ENCODE measurements at places on chromosomes 1 and 21. TPM values are rescaled to one million over a fixed set of nuclear protein-coding genes. Genes with fewer than 3 reads are reported as not detected.

The KRTAP19-3 gene
- total RNA-seq = not detected

The NECTIN4 gene
- 18.6 TPM for total RNA-seq

The SPATA21 gene
- total RNA-seq = not detected

The DISC1 gene
- 6.7 TPM for total RNA-seq

The NBPF20 gene
- total RNA-seq = 1.4 TPM

The MYCL gene
- 14.5 TPM for total RNA-seq

- DNase-seq = no peak
Measured at GRCh38 chr1:169044296-169044695, 62.2 kb upstream of the ATP1B1 start.

DNA sequence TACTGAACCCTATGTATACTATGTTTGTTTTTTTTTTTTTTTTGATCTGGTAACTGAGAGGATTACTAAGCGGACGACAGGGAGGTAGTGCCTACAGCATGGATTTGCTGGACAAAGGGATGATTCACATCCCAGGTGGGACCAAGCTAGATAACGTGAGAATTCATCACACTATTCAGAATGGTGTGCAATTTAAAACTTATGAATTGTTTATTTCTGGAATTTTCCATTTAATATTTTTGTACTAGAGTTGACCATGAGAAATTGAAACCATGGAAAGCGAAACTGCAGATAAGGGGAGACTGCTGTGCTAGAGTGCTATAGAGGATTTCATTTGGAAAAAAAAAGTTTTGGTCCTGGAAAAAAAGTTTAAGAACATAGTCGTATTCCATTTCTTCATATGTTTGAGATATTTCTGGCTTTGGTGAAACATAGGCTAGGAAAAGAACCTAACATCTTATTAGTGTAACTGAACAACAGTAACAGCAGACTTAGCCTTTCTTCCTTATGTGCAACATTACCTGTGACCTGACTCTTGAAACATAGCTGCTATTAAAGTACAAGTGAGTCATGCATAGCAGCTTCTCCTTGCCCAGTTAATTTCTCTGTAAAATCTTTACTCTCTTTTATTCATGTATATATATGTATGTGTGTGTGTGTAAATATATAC is 202.5 kb downstream of the FGGY start:
- DNase-seq = no peak

- DNase-seq = no peak
Measured at GRCh38 chr1:3352952-3353331, 101.5 kb upstream of the ARHGEF16 start.

DNA sequence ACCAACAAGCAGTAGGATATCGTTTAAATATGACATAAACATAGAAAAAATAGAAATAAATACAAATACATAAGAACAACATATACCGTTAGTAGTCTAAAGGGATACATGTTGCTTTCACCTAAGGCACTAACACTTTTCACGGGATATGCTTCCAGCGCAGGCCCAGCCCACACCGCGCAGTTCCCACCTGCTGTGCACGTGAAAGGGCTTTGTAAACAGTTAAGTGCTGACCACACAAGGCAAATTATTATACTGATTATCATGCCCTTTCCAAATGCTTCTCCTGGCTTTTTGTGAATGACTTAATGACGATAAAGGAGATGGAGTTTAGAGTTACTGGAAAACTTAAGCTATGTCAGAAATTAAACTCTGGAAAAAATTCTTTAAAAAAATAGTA is 11.3 kb upstream of the IL22RA1 start:
- DNase-seq = no peak

DNA sequence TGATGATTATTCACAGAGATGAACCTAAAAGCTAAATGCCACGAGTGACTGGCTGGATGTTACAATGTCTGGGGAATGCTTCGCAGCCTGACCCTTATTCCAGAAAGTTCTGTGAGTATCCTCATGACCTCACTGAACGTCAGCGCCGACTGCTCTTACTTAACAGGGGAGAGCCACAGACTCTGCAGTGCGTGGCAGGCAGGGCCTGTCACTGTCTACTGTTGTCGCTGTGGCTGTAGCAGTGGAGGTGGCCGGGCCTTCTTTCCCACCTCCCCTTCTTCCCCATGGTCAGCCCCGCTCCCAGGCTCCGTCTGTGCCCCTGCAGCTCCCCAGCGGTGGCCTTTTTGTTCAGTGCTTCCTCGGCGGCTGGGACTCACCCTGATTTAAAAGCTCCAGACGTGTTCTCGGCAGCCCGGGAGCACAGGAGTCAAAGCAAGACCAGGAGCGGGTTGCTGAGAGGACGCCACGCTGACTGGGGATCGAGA is 52.2 kb upstream of the TARBP1 start:
- DNase-seq = no peak

GRCh38 chr21:29753216-29753615 is 186.6 kb downstream of the GRIK1 start:
- no peak for DNase-seq

- DNase-seq = peak; percentile 60
Measured at GRCh38 chr21:30146558-30147282, 19.9 kb downstream of the CLDN17 start.
